ENCODE measurements at places on chromosomes 2 and 18.
A peak's percentile ranks its signal among the peaks of the same experiment; 100 is the strongest.

GRCh38 chr18:46134920-46135675 is 30.9 kb downstream of the HAUS1 start:
- no peak overlapping the region for H3K4me3 ChIP-seq
- no peaks in the 10 kb centered on the region for H3K27me3 ChIP-seq
- H3K4me1 ChIP-seq: no peaks in the 10 kb centered on the region
- DNase-seq: no peak
- H3K27ac ChIP-seq: no peak overlapping the region

GRCh38 chr2:26537069-26537825 is 59.3 kb upstream of the OTOF start:
- H3K4me1 ChIP-seq: no peaks in the 10 kb centered on the region
- H3K27ac ChIP-seq: no peak overlapping the region
- no peaks in the 10 kb centered on the region for H3K27me3 ChIP-seq

GRCh38 chr2:47346107-47346506 is 56.8 kb upstream of the MSH2 start:
- peaks cover 8% of the 10 kb centered on the region for H3K4me1 ChIP-seq
- DNase-seq: no peak
- no peak overlapping the region for H3K27ac ChIP-seq

DNA sequence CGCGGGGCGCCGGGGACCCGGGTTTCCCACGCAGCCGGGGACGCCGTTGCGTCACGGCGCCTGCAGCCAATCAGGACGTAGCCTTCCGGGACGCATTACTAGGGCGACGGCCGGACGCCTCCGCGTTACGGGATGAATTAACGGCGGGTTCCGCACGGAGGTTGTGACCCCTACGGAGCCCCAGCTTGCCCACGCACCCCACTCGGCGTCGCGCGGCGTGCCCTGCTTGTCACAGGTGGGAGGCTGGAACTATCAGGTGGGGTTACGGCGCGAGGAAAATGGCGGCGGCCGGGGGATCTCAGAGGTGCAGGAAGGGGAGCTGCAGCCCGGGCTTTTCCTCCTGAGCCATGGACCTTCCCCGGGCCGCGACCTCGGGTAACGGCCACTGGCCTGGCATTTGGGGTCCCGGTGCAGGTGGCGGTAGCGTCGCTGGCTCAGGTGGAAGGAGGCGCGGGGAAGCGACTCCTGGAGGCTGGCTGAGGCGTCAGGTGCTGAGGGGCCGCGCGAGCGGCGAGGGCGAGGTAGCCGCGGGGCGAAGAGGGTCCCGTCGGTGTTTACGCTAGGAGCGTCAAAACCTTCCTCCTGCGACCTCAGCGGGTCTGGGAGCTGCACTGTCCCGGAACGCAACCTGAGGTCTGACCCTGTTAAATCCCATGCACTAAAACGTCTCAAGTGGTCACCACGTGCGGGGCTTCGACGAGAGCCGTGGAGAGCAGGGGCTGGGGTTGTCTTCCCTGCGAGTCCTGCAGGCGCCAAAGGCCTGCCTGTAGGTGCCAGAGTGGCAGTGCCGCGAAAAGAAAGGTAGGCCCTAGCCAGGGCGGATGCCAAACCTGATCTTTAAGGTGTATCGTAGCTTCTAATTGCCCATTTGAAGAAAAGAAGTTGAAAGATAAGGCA is at the start of gene LCLAT1:
LCLAT1 (plus strand) TSS at position 98 of the 897 bp plus-strand sequence. CDS start 78,345 bp downstream, outside the sequence.
- peak within 1 kb of the TSS; percentile 82 for H3K4me3 ChIP-seq
- H3K4me1 ChIP-seq: peaks cover 5% of the 10 kb centered on the region
- H3K27me3 ChIP-seq: no peaks in the 10 kb centered on the region
- DNase-seq: peak; percentile 88

DNA sequence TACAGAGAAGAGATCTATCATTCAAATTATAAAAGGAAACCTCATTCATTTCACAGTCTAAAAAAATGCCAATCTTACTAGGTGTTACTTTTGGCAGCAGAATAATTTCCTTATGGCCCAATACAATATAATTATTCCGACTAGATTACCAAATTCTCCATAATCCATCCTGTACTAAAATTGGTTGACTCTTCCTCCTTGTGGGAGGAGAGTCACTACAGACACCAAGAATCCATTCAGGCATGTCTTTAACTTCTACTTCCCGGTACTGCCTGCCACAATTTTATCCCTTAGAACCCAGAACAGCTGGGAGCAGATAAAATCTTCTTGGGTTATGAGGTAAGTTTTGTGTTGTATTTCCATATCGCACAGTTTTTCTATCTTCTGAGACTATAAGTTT is 9.9 kb downstream of the FARSB start:
- peaks cover 15% of the 10 kb centered on the region for H3K36me3 ChIP-seq
- H3K27ac ChIP-seq: no peak overlapping the region
- no peak overlapping the region for H3K4me3 ChIP-seq
- no peak for DNase-seq

GRCh38 chr2:29281916-29282247 is 166.7 kb downstream of the CLIP4 start:
- DNase-seq: no peak
- no peaks in the 10 kb centered on the region for H3K4me1 ChIP-seq
- no peak overlapping the region for H3K27ac ChIP-seq
- no peak overlapping the region for H3K4me3 ChIP-seq

GRCh38 chr18:71936744-71937143 is 607.4 kb downstream of the CBLN2 start:
- no peaks in the 10 kb centered on the region for H3K27me3 ChIP-seq
- no peaks in the 10 kb centered on the region for H3K4me1 ChIP-seq
- no peak overlapping the region for H3K27ac ChIP-seq
- no peaks in the 10 kb centered on the region for H3K36me3 ChIP-seq
- H3K4me3 ChIP-seq: no peak overlapping the region
- DNase-seq: no peak

Measured in ascending aorta (tissue), 2 donors.